ENCODE measurements at places on chromosomes 1 and 21.

DNA sequence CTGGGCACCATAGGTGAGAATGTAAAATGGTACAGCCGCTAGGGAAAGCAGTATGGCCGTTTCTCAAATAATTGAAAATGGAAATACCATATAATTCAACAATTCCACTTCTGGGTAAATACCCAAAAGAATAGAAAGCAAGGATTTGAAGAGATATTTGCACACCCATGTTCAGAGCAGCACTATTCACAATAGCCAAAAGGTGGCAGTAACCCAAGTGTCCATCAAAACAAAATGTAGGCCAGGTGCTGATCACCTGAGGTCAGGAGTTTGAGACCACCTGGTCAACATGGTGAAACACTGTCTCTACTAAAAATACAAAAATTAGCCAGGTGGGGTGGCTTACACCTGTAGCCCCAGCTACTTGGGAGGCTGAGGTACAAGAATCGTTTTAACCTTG is 62.1 kb downstream of the OLIG1 start:
- no peak for DNase-seq

GRCh38 chr1:243539636-243540035 is 283.8 kb downstream of the SDCCAG8 start:
- no peak for DNase-seq

- DNase-seq, result no peak
Observed at GRCh38 chr1:218462116-218462515, 117.0 kb downstream of the TGFB2 start.

- peak; percentile 32 for DNase-seq
Observed at GRCh38 chr1:235597867-235598553, 51.6 kb downstream of the GNG4 start.

All from mammary epithelial cell (primary cell).